GM03348 (cell line): ENCODE measurements at places on chromosomes 2 and 18.

- no peak for DNase-seq
These were observed 469.7 kb downstream of the CPS1 start for GRCh38 chr2:211026109-211026508.

GRCh38 chr2:183117226-183117625 is 7.0 kb upstream of the NUP35 start:
- no peak for DNase-seq

GRCh38 chr2:156219491-156220100 is 112.9 kb downstream of the NR4A2 start:
- DNase-seq, result no peak

DNA sequence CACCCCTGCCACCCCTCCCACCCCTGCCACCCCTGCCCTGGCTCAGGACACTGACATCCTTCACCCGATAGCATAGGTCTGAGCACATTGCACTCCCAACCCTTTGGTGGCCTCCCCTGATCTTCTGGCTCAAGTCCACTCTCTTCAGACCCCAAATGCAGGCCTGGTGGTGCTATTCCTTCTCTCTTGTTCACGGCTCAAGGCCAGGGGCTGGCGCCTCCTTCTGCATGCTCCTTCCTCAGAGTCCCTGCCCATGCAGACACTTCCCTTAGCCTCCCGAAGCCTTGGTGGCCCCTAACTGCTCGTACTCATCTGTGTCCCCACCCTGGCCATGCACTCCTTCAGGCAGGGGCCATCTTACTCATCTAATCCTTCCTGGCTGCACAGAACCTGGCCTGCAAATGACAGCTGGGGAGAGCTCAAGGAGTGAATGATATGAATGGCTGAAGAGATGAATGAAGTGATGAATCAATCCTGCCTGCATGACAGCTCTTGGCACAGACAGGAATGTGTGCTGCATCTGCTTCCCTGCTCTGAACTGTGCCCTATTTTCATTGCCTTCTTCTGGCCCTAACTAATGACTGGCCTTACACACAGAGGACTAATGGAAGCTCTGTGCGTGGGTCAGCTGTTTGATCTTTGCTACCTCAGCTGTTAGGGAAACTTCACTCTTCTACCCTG is 290.8 kb downstream of the DYSF start:
- DNase-seq, result no peak

GRCh38 chr18:28947900-28948299 is 771.0 kb upstream of the CDH2 start:
- DNase-seq, result no peak
